ENCODE measurements at places on chromosomes 7 and 10. TPM values are rescaled to one million over a fixed set of nuclear protein-coding genes. Genes with fewer than 3 reads are reported as not detected.

KIAA1217 gene
- total RNA-seq: 2.8 TPM

DOCK4 gene
- total RNA-seq: 44.9 TPM

MMP21 gene
- not detected for total RNA-seq

TUBAL3 gene
- not detected for total RNA-seq

Measured in osteocyte (in vitro differentiated cells).